ENCODE measurements at places on chromosomes 1 and 21. TPM values are rescaled to one million over a fixed set of nuclear protein-coding genes. Genes with fewer than 3 reads are reported as not detected.
A peak's percentile ranks its signal among the peaks of the same experiment; 100 is the strongest.

OR2T35 gene
- total RNA-seq, result not detected

MXRA8 gene
- 0.42 TPM for total RNA-seq

GRCh38 chr1:148263906-148264255 lies 111.8 kb upstream of the NBPF11 start:
- peaks cover 21% of the 10 kb centered on the region for H3K4me1 ChIP-seq
- DNase-seq, result peak; percentile 12
- H3K4me3 ChIP-seq, result peak overlapping the region; percentile 98
- no peaks in the 10 kb centered on the region for H3K36me3 ChIP-seq

GRCh38 chr1:41495210-41495948 lies 10.9 kb upstream of the EDN2 start:
- H3K4me3 ChIP-seq, result no peak overlapping the region
- no peak for DNase-seq
- H3K27me3 ChIP-seq, result peaks cover 22% of the 10 kb centered on the region
- no peaks in the 10 kb centered on the region for H3K36me3 ChIP-seq
- H3K27ac ChIP-seq, result no peak overlapping the region

GRCh38 chr1:205337481-205337880 lies 15.9 kb upstream of the NUAK2 start:
- no peak overlapping the region for H3K27ac ChIP-seq
- H3K27me3 ChIP-seq, result peaks cover 12% of the 10 kb centered on the region
- H3K4me1 ChIP-seq, result peaks cover 7% of the 10 kb centered on the region
- H3K36me3 ChIP-seq, result peaks cover 5% of the 10 kb centered on the region

DNA sequence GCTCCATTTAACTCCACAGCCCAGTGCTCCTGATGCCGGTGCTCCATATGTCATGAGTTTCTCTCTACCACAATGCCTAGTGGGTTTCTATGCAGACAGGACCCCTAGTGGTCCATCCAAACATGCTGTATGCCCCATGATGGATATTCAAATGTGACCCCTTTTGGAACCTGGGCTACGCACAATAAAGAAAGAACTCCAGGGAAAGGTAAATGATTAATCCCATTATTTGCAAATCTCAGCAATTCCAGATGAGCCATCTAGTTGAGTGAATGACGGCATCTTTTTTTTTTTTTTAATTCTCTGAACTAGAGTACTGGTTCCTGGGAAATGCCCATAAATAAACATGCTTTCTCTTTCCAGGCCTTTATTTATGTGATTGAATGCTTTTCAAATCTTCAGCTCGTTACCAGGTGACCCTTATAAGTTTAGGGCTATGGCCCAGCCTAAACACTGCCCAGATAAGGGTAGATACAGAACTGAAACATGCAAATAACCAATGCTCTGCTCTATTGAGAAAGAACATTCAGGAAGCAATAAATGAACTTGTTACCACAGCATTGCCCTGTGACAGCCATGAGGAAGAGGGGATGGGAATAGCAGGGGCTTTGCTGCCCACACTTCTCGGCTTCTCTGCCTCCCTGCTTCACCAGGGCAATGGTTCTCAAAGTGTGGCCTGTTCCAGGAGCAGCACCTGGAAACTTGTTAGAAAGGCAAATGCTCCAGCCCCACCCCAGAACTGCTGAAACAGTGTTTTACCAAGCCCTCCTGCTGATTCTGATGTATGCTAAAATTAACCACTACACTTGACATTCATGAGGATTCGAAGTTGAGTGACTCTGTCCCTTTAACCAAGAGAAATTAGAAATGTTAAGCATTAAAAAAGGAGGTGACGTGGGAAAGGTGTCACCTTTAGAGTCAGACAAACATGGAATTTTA lies 151.7 kb downstream of the SEC16B start:
- H3K36me3 ChIP-seq, result no peaks in the 10 kb centered on the region
- no peaks in the 10 kb centered on the region for H3K27me3 ChIP-seq
- H3K27ac ChIP-seq, result no peak overlapping the region
- no peak overlapping the region for H3K4me3 ChIP-seq
- H3K4me1 ChIP-seq, result no peaks in the 10 kb centered on the region

DNA sequence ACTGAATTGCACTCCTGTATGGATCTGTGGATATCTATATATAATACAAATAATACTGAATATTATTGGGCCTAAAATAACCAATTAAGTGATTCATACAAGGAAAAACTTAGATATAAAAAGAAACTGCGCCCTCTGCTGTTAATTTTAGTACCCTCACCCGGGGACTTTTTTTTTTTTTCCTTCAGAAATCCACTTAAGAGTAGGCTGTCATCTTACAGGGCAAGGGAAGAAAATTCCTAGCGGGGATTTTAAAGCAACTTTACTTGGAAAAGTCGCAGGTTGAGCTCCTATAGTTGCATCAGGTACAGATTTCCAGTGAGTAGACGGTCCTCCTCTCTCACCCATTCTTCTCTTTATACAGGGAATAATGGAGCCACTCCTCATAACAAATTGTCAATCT lies 1.3 kb downstream of the NTNG1 start:
- peaks cover 16% of the 10 kb centered on the region for H3K4me1 ChIP-seq
- no peak overlapping the region for H3K27ac ChIP-seq
- peak overlapping the region; percentile 88 for H3K4me3 ChIP-seq
- H3K36me3 ChIP-seq, result peaks cover 2% of the 10 kb centered on the region

GRCh38 chr1:200493344-200493743 lies 83.5 kb upstream of the ZNF281 start:
- H3K36me3 ChIP-seq, result peaks cover 2% of the 10 kb centered on the region
- no peak for DNase-seq
- no peak overlapping the region for H3K4me3 ChIP-seq
- H3K27ac ChIP-seq, result no peak overlapping the region
- H3K4me1 ChIP-seq, result peaks cover 4% of the 10 kb centered on the region
- peaks cover 26% of the 10 kb centered on the region for H3K27me3 ChIP-seq

DNA sequence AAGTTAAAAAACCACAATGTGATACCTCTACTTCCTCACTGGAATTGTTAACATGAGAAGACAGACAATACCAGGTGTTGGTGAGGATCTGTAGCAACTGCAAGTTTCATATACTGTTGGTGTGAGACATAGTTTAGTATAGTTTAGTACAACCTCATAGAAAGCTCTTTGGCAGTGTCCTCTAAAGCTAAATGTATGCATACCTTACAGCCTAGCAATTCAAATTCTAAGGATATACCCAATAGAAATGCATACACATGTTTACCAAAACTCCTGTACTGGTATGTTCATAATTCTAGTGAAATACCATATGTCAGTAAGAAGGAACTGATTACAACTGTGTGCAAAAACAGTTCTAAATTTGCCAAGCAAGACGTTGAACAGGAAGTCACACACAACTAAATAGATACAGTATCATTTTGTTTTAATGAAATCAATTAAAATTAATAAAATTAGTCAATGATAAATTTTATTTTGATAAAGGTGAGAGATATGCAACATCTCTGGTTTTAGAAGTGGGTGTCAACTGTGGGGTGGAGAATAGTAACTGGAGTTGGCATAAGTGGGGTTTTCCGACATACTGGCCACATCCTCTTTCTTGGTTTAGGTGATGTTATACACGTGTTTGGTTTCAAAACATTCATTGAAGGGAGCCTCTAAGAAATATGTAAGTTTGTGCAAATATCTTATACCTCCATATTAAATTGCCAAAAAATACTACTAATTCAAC lies 450.7 kb downstream of the PTPRC start:
- peak overlapping the region; percentile 19 for H3K4me3 ChIP-seq
- H3K27me3 ChIP-seq, result no peaks in the 10 kb centered on the region
- no peak overlapping the region for H3K27ac ChIP-seq

GRCh38 chr1:179816196-179816960 lies 61.2 kb downstream of the TOR1AIP2 start:
- H3K27ac ChIP-seq, result peak overlapping the region; percentile 97
- H3K4me3 ChIP-seq, result peak overlapping the region; percentile 96
- DNase-seq, result no peak
- H3K4me1 ChIP-seq, result peaks cover 9% of the 10 kb centered on the region
- peaks cover 7% of the 10 kb centered on the region for H3K27me3 ChIP-seq

Data from T-helper 17 cell (primary cell).